ENCODE measurements at places on chromosomes 6 and 20.

GRCh38 chr6:148523048-148523447 lies 180.4 kb downstream of the SASH1 start:
- DNase-seq: peak; percentile 77

DNA sequence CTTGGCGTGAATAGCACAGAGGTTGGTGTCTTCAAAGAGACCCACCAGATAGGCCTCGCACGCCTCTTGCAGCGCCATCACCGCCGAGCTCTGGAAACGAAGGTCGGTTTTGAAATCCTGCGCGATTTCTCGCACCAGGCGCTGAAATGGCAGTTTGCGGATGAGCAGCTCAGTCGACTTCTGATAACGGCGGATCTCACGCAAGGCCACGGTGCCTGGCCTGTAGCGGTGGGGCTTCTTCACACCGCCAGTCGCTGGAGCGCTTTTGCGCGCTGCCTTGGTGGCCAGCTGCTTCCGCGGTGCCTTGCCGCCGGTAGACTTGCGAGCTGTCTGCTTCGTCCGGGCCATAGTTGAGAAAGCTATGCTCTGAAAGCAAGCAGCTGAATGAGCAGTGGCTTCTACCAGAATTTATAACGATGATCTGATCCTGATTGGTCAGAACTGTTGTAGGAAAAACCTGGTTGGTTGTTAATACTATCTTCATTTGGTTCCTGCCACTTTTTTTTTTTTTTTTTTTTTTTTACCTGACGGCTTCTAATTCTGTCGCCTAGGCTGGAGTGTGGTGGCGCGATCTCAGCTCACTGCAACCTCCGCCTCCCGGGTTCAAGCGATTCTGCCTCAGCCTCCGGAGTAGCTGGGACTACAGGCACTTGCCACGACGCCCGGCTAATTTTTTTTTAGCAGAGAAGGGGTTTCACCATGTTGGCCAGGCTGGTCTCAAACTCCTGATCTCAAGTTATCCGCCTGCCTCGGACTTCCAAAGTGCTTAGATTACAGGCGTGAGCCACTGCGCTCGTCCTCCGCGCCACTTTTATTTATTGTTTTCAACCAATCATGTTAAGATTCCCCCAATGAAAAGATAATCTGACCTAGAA lies 21.5 kb downstream of the OR2B2 start:
- peak; percentile 70 for DNase-seq

GRCh38 chr20:2116170-2116940 lies 14.7 kb downstream of the STK35 start:
- DNase-seq: no peak

DNA sequence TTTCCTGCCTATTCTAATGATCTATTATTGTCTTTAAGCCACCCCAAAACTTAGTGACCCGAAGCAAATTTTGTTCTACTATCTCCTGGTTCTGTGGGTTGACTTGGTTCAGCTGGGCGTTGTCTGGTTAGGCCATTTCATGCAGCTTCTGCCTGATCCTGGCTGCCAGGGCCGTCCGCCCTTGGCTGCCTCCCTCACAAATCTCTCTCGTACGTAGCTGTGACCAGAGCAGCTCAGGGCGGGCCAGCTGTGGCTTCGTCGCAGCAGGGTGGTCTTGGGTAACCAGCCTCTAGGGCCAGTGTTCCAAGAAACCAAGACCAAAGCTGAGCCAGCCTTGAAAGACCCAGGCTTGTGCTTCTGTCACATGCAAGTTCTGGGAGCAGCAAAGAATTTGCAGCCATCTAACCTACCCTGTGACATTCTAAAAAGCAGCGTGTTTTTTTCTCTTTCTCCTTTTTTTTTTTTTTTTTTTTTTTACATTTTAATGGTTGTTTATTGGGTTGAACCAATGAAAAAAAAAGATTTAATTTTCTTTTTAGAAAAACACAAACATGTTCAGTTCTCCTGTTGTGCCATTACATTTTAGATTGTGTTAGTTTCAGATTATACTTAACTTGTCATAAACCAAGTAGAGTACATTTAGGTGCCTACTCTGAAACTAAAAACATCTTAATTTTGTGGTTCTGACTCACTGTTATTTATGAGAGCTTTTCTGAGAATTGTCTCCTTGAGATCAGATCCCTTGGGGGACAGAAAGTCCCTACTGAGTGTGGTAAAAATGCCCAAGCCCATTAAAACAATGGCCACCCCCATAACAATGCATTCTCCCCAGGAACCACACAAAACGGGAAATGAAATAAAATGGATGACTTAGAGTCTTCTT lies 83.9 kb downstream of the ZDHHC14 start:
- DNase-seq: no peak

GRCh38 chr20:7996898-7997297 lies 22.7 kb downstream of the TMX4 start:
- no peak for DNase-seq

- DNase-seq: no peak
These were observed 12.4 kb downstream of the PSMF1 start for GRCh38 chr20:1130847-1131246.

DNA sequence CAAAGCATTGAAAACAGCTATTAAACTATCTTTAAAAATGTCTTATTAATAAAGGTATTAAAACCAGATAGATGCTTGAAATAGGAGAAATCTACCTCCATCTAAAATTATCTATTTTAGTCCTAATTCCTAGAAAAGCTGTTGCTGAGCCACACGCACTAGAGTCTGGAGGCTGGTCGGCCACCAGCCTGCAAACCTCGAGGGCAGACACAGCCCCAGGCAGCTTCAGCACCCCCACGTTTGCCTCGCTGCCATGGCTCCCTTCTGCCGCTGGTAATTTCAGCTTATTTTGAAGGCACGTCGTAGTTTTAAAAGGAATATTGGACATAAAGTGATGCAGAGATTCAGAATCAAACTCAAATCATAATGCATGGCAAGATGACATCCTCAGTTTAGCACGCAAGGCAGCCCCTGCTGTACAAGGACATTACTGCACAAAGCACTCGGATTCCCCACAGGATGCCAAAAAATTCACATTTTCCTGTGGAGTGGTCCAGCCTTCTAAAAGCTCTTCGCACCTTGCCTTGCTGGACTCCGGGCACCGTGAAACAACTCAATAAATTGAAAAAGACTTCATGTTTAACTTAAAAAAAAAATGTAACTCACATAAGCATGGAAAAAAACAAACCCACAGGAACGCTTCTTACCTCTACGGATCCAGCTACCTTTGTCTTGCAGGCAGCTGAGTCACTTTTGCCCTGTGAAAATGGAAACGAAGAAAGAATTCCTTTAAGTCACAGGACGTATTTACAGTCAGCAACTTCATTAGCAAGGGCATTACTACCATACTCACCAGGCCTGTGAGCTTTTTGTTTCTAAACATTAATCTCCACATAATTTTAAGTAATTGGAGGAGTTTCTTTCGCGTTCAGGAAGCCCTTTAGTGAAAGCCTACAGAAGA lies 143.4 kb upstream of the RPS6KA2 start:
- DNase-seq: no peak

- no peak for DNase-seq
These were observed 174.7 kb downstream of the ZFAND3 start for GRCh38 chr6:37994223-37994622.
